NCI-H69 (cell line): ENCODE measurements at places on chromosomes 4 and X.

GRCh38 chr4:156000491-156000890 is 46.8 kb upstream of the CTSO start:
- no peak for DNase-seq

GRCh38 chr4:183163135-183163534 is 64.1 kb downstream of the WWC2 start:
- no peak for DNase-seq

DNA sequence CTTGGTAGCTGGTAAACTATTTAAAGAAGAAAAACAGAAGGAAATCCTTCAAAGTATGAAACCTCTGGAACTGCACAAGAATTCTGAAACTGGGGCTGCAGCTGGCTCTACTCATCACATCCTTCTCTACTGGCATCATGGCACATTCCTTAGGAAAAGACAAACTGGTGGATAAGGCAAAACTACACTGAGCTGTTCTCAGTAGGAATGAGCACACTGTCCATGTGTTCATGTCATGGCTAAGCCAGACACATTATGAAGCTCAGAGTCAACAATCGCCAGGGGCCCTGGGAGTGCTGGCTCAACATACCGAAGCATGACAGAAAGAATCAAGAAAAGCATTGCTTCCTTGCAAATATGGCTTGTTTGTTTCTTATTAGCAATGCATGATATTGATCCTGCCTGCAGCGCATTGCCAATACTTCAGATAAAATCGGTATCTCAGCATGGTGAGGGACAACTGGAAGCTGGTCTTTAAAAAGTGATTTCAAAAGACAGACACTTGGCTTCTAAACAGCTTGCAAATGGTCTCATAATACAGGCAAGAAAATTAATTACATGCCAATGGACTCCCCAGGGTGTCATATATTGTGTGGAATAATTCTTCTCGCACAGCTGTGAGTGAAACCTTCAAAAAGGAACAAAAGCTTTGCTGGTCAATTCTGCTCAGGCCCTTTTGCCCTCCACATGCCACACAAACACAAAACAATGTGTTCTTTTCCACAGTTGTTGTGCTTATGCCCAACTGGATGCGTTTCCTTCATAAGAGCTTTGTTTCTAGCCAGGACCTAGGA is 300.2 kb upstream of the VCX start:
- peak; percentile 57 for DNase-seq

- no peak for DNase-seq
Measured at GRCh38 chr4:5561286-5561685, 147.1 kb downstream of the EVC2 start.

DNA sequence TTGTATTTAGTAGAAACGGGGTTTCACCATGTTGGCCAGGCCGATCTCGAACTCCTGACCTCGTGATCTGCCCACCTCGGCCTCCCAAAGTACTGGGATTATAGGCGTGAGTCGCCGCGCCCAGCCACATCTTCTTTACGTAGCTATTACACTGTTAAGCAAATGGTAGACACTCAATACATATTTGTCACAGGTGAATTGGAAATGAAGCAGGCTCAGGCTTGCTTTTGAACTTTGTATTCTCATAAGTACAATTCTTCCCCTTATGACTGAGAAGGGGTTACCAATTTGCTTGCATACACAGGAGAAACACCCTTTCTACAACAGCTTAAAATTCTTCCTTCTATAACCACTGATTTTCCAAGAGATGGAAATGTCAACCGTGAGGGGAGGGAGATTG is 787 bp upstream of the SRPX2 start:
- DNase-seq = no peak

- DNase-seq = no peak
Measured at GRCh38 chr4:67342291-67342690, 203.0 kb downstream of the CENPC start.

- DNase-seq = no peak
Measured at GRCh38 chr4:13533670-13534343, 10.5 kb downstream of the NKX3-2 start.

- no peak for DNase-seq
Measured at GRCh38 chrX:1449036-1449822, 3.5 kb downstream of the ASMTL start.

DNA sequence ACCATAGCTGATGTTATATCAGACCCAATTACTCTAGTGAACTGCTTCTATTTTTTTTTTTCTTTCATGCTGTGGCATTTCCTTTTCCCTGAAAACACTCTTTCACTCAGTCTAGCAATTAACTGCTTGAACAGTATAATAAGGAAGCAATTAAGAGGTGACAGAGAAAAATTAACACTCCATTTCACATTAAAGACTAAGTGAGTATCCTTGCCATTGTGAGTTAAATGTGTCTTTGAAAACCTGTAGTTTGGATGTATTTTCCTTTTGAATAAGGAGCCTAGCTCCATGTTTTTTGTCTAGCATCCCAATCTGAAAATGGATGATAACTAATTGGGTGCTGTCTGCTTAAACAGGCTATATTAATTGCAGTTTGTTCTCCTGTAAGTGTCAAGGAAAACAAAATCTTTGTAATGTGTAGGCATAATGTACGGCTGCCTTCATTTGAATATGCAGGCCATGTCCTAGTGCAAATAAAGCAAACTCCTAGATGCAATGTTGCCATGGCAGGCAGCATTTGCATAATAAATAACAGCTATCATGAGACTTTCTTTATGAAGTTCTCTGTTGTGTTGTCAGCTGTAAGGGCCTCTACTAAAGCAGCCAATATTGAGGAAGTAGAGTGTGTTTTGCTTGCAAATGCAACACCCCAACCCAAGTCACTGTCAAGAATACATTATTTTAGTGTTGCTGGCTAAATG is 416.7 kb downstream of the ZIC3 start:
- peak; percentile 32 for DNase-seq

- no peak for DNase-seq
Measured at GRCh38 chr4:20126906-20127305, 124.8 kb upstream of the SLIT2 start.

DNA sequence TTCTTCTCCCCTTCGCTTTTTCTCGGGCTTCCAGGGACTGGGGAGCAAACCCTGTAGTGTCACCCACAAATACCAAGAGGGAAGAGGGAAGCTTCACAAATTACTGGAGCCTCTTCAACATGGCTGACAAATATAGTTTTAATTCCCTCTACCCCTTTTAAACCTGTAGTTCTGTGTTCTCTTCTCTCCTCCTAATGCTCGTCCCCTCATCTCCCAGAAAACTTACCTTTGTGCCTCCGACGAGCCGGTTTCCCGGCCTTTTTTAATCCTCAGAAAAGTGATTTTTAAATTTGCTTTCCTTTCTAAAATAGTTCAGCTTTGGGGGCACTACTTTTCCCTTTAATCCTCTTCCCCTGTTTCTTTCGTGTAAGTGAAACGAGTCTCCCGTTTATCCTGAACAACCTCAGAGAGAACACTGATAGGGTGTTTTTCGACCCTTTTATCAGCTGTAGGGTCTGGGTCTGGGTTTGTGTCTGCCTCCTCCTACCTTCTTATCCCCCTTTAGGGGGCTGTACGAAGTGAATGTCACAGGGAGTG is 408 bp downstream of the TET2 start:
- no peak for DNase-seq

DNA sequence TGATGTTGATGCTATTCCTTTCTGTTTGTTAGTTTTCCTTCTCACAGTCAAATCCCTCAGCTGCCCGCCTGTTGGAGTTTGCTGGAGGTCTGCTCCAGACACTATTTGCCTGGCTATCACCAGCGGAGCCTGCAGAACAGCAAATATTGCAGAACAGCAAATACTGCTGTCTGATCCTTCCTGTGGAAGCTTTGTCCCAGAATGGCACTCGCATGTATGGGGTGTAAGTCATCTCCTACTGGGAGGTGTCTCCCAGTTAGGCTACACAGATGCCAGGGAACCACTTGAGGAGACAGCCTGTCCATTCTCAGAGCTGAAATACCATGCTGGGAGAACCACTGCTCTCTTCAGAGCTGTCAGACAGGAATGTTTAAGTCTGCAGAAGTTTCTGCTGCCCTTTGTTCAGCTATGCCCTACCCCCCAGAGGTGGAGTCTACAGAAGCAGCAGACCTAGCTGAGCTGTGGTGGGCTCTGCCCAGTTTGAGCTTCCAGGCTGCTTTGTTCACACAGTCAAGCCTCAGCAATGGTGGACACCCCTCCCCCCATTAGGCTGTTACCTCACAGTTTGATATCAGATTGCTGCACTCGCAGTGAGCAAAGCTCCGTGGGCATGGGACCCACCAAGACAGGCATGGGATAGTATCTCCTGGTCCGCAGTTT is 74.9 kb downstream of the SPIN3 start:
- no peak for DNase-seq

- DNase-seq = no peak
Measured at GRCh38 chr4:132180020-132180427, 969.1 kb upstream of the PCDH10 start.

GRCh38 chr4:21790438-21791029 is 158.0 kb downstream of the KCNIP4 start:
- peak; percentile 18 for DNase-seq

DNA sequence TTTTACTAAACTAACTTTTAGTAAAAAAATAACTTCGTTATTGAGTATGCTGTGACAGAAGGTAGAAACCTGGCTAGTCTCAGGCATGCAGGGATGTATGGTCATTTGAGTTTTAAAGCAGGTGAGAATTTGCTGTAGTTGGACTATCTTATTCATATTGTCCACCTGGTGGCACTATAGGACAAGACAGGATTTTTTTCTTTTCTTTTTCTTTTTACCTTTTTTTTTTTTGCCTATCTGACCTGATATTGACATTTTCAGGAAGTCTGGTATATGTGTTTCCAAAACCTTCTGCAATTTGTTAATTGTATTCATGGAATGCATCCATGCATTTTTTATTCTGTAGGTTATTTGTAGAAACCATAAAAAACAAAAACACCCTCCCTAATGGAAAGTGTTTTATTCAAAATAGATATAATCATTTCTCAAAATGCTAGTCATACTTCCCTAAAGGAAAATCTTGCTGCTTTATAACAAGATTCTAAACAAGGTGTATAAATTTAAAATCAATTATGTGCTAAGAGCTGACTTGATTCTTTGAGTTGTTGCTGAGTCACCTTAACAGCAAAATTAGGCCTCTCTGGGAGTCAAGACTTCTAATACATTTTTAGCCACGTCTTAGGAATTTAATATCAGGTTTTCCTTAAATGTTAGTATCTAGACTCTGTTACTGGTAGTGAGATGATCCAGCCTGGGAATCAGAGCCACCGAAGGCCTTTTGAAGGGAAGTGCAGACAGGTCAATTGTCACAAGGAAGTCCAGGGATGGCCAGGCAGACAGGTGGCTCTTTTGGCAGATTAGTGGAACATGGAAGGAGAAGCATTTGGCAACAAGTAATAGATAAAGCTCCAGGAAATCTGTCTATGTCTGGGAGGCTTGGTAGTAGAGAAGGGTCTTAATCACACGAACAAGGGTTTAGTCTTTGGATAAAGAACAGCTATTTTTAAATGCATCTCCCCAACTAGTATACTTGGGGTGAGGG is 201.3 kb upstream of the GNPDA2 start:
- DNase-seq = peak; percentile 22

- DNase-seq = no peak
Measured at GRCh38 chrX:21958187-21958586, 17.7 kb downstream of the SMS start.
